ENCODE measurements at places on chromosomes 1 and 21.

GRCh38 chr1:248045209-248045608 lies 1.4 kb upstream of the OR2L3 start:
- DNase-seq = no peak

DNA sequence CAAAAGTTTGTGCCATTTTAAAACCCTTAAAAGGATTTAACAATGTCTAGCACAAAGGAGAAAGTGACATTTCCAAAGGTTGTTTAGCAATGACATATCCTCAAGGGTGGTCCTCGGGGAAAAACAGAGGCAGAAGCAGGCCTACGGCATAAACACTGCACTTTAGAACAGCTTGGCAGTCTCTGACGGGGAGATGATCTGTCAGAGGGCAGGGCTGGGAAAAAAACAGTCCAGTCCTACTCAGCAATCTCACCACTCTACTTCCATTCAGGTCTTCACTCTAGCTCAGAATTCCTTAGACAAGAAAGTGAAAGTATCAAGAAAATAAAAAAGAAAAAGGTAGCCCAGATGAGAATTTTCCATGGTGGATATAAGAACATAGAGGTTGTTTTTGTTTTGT lies 4.1 kb downstream of the CRYZ start:
- DNase-seq = no peak

- DNase-seq = no peak
Observed at GRCh38 chr21:41754479-41754891, 12.4 kb downstream of the RIPK4 start.

DNA sequence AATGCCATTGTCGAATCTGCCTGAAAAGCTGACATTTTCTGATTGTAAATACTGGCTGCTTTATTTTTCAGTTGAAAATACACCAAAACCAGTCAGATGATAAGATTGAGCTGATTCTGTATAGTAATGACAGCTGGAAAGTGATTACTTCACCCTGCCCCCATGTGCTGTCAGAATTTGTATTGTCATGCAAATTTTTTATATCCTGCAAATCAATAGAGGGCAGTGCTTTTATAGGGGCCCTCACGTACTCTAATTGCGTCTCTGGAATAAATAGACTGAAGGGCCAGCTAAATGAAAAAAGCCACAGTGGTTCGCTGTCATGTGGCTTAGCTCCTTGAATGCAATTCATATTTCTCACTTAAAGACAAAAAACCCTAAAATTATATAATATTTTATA lies 208.6 kb downstream of the LHX8 start:
- DNase-seq = no peak

GRCh38 chr1:56584910-56585528 lies 5.7 kb upstream of the PLPP3 start:
- DNase-seq = no peak

DNA sequence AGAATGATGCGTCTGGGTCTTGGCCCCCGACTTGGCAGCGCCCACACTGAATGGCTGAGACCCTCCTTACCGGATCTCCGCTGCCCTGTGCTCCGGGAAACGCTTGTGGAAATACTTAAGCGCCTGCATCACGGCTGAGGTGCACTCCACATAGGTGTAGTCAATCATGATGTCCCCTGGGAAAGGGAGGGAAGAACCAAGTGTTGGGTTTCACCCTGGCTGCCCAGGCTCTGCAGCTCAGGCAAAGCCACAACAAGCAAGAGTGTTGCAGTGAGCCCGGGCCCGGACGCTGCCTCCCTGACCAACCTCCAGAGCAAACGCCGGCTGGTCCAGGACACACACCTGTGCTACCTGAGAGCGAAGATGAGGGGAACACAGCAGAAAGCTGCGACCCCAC lies 21.5 kb upstream of the SPATC1L start:
- DNase-seq = no peak

DNA sequence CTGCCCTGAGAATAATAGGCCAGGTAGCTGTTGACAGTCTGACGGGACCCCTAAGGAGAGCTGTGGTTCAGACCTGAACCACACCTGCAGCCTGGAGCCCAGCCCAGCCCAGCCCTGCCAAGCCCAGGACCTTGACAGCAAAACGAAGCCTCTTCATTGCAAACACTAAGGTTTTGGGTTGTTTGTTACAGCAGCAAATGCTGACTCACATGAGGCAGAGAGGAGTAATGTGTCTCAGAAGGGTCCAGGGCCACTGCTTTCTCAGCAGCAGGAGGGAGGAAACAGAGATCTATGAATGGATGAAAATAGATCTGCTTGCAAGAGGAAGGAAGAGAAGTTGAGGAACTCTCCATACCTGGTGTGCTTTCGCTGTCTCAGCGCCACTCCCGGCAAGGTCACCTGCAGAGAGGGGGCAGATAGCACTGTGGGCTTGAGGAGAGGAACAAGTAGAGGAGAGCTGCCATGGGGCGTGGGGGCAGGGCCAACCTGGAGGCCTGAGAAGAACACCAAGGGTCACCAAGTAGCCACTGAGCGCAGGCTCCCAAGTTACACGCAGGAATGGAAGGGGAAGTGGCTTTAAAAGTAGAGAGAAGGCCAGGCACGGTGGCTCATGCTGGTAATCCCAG lies 127.2 kb downstream of the ZNF281 start:
- DNase-seq = no peak

DNA sequence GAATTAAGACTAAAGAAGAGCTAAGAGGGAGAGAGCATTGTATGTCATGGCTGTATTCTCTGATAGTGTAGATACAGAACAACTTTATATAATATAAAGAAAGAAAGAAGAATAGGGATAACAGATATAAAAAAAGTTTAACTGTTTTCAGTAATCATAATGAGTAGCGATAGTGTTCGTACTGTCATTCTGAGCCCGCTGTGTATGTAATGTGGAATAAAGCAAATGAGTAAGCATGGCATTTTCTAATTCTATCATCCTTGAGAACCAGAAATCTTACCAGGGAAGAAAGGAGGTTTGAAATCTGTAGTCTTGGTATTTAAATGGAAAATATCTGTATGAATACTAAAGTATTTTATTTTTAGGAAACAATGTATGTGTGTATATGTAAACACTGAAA lies 46.7 kb upstream of the SSX2IP start:
- no peak for DNase-seq

Data from stimulated activated CD4-positive, alpha-beta T cell treated with anti-CD3 and anti-CD28 coated beads, Interleukin-1b, Interleukin-23, amount 100 ng/mL, for 4 hours (primary cell).